Iris pigment epithelial cell (primary cell): ENCODE measurements at places on chromosomes 2 and 18.

DNA sequence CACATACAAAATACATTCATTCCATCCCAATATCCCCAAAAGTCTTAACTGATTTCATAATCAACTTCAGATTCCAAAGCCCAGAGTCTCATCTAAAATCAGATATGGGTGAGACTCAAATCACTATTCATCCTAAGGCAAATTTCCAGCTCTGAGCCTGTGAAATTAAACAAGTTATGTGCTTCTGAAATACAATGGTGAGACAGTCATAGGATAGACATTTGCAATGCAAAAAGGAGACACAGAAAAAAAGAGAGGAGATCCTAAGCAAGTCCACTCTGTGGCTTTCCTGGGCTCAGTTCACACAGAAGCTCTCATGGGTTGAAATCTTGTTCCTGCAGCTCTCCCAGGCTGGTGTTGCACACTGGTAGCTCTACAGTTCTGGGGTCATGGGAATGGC is 18.3 kb downstream of the ZNF892 start:
- peak; percentile 13 for DNase-seq

DNA sequence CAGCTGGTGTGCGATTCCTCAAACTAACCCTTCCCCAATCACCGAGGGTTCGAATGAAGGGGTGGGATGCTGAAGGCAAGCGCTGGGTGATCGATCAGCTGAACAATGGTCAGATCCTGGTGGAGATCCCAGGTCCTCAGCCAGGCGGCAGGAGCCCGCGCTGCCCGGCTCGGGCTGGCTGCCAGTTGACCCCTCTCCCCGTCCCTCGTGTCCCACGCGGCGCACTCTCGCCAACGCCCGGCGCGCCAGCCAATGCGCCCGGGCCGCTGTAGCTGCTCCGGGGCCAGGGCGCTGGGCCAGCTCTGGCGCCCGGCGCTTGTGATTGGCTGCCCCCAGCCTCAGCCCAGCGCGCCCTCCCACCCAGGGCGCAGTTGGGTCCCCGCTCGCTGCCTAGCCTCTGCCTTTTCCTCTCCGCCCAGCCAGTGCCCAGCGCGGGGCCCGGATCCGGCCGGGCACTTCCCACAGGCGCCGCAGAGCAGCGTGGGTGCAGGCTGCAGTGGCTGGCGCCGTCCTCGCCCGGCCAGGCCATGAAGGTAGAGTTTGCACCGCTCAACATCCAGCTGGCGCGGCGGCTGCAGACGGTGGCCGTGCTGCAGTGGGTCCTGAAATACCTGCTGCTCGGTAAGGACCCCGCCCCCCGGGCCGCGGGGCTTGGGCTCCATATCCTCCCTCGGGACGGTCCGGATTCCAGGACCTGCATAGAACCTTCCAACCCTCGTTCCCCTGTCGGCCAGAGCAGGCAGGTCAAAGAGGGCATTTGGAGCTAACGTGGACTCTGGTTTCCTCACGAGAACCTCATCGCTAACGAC is at the start of gene MOGAT1:
Gene MOGAT1, plus strand, starts transcription at position 400 of the 809 bp plus-strand sequence. Its CDS starts 128 bp downstream, at position 528.
- no peak for DNase-seq

- DNase-seq = no peak
These were observed 36.4 kb upstream of the PCBP1 start for GRCh38 chr2:70050631-70051425.

DNA sequence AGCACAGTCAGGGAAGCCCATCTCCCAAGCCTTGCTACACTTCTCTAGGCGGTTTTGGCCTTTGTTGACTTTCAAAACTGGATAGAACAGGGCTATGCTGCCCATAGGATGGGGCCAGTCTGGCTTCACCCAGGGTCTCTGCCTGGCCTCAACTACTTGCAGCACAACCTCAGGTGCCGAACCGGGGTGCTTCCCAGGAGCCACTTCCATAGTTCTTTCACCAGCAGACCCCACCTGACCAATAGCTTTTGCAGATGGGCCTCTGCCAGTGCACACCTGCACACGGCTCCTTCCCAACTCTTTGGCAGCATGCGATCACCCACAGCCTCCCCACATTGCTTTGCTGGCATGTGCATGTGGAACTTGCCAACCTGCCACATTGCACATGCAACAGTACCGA is 331.6 kb downstream of the CPS1 start:
- DNase-seq = no peak

DNA sequence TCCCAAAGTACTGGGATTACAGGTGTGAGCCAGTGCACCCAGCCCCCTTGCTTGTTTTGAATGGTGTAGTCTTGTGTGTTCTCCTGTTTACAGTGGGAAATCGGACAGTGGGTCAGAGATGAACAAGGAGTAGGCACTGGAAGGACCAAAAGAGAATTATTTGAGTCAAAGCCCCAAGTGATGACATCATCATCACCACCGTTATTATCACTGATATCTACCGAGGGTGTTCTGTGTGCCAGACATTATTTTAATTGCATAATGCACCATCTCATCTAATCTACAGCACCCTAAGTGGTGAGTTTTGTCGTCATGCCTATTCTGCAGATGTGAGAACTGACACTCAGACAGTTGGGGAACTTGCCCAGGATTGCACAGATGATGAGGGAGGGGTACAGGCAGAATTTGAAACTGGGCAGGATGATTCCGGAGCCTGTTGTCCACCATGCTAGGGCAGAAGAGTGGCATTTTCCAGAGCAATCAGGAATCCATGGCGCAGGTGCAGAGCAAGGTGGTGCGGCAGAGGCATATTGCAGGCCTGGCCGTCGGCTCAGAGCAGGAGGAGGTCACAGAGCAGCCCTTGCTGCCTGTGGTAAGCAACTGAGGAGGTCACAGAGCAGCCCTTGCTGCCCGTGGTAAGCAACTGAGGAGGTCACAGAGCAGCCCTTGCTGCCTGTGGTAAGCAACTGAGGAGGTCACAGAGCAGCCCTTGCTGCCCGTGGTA is 137.0 kb upstream of the HDAC4 start:
- DNase-seq = no peak

DNA sequence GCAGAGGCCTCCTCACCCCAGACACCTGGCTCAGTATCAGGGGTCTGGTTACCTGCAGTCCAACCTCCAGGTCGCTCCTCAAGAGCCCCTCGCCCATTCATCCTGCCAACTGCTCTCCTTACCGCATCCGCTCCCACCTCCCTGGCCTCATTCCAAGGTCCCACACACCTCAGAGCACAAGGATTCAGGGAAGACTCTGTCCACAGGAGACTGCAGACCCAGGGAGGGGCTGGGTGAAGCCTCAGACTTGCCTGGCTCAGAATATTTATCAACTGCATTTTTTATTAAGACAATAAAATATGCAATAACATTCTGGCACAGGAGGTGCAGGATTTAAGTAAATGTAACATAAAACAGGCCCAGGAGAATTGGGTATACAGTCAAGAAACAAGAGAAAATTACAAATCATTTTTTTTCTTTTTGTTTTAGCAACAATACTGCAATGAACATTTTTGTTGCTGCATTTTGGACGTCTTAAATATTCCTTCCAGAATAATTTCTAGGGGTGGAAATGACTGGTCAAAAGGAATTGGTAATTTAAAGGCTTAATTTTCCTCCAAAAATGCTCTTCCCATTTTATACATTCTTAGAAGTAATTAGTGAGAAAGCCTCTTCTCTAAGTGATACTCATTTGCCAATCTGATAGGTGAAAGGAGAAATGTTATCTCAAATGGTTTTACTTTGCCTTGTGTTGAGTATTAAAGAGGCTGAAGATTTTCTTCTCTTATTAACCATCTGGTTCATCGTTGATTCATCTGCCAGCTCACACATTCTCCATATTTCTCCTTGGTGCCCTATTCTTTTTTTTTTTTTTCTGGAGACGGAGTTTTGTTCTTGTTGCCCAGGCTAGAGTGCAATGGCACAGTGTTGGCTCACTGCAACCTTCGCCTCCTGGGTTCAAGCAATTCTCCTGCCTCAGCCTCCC is 42.5 kb downstream of the TEX44 start:
- peak; percentile 39 for DNase-seq

GRCh38 chr2:15973481-15974401 is 33.4 kb downstream of the MYCN start:
- DNase-seq = no peak
